ENCODE measurements at places on chromosomes 16 and 17.

- DNase-seq, result no peak
These were observed 184.0 kb upstream of the RBFOX1 start for GRCh38 chr16:7148606-7149005.

- no peak for DNase-seq
These were observed 9.2 kb upstream of the UBALD2 start for GRCh38 chr17:76255801-76256429.

DNA sequence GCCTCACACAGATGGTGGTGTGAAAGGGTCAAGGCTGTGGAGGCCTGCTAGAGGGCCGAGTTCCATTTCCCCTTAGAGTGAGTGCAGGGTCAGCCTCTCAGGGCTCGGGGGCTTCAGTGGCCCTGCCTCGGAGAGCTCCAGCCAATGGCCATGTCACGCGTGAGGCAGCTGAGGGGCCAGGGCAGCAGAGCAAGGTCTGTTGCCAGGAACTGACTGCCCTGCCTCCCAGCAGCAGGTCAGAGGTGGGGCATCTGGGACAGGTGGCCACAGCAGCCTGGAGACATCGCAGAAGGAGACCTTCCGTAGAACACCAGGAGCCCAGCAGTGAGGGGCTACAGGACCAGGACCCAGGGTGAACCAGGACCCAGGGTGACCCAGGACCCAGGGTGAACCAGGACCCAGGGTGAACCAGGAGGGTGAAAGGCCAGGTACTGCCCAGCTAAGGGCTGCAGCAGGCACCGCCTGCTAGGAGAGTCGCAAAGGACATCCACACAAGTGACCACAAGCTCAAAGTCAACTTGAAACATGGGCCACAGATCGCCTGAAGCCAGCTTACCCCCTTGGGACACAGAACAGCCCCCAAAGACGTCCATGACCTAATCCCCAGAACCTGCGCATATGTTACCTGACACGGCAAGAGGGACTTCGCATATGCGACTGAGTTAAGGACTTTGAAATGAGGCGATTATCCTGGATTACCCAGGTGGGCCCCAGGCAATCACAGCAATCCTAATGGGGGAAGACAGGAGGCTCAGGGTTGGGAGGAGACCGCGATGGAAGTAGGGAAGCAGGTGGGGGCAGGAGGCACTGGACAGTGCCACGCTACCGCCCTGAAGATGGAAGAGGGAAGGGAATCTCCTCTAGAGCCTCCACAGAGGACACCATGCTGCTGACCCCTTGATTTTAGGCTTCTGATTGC, 4.8 kb upstream of the MEAK7 start:
- no peak for DNase-seq

- DNase-seq, result no peak
These were observed 91.8 kb upstream of the TMEM132E start for GRCh38 chr17:34487626-34488025.

DNA sequence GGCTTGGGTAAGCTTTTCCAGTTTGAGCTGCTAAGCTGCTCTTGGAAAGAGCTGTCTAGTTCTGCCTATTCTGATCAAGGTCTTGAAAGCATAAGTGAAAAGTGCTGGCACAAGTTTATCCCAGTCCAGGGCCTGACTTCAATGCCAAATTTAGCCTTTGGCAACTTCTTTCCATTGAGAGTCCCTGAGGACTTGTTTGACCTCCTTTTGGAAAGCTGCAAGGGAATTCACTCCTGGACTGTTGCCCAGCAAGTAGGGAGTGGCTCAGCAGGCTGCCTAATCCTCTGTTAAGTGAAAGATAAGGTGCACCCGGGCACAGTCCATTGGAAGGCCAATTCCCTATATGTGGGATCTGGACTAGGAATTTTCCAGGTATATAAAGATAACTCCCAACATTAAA, 16.0 kb upstream of the TANC2 start:
- no peak for DNase-seq

DNA sequence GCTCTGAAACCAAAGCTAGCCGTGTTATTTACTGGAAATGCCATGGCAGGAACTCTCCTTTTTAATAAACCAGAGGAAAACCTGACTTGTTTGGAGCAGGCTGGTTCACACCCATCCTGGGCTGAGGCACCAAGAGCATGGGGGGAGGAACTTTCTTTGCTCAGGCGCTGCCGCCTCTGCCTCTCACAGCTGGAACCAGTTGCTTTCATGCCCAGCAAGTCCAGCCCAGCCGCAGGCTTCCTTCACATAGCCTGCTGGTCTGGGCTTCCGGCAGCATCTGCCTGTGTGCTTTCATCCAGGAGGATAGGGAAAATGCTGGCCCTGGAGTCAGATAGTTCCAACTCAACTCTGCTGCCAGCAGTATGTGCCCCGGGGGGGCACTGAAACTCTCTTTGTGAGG, 88.1 kb upstream of the ASIC2 start:
- DNase-seq, result no peak

All from T follicular helper cell (primary cell).